ENCODE measurements at places on chromosomes 2 and 18. TPM values are rescaled to one million over a fixed set of nuclear protein-coding genes. Genes with fewer than 3 reads are reported as not detected.

Gene MYCN
- not detected for total RNA-seq

Gene FSHR
- not detected for total RNA-seq

Gene LIMS4
- 2.9 TPM for total RNA-seq

Gene STPG4
- total RNA-seq = 0.50 TPM

Gene COLEC11
- total RNA-seq = not detected

Gene CIB4
- total RNA-seq = not detected

Gene CAPN10
- total RNA-seq = 42.3 TPM

Gene GFPT1
- 32.7 TPM for total RNA-seq

Gene PRKAG3
- not detected for total RNA-seq
